ENCODE measurements at places on chromosomes 6 and 20.
A peak's percentile ranks its signal among the peaks of the same experiment; 100 is the strongest.

DNA sequence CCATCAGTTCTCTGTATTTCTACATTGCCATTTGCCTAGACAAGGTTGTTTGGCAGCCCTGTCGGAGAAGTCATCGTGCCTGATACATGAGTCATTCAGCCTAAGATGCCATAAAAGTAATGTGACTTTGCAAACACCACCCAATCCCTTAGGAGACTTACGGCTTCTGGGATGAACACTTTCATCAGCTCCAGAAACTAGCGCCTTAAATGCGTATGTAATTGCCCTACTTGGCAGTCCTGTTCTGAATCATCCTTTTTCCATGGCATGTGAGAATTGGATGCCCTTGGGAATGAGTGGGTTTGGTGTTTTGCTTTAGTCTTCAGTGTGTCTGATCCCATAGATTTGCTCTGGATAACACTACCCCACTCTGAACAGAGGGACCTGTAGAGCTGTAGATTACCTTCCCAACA lies 158.5 kb downstream of the SASH1 start:
- DNase-seq: no peak

DNA sequence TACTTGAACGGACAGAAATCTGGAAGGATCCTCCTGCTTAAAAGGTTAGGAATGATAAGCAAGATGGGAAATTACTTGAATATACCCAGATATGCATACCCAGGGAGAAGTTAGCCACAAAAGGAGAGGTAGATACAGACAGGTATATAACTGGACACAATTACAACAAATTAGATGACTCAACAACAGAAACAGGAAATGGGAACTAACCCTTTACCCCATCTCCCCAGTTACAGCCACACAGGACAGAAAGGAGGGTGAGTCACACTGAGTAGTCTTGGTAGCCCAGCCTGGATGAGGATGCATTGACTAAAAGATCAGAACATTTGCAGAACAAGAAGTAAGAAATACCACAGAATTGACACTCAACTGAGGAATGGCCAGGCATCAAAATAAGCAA lies 61.2 kb downstream of the C6orf52 start:
- DNase-seq: no peak

DNA sequence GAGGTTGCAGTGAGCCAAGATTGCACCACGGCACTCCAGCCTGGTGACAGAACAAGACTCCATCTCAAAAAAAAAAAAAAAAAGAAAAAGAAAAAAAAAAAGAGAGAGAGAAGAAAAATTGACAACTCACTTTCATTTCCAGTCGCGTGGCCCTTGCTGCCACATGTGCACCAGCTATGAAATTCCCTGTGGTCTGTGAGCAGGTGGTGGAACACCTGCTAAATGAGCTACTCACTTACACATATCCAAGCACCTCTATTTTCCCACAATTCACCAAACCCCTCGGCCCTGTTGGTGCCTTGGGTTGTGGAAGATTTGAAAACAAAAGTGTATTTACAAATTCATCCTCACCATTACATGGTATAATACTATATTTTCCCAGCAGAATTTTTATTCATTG lies 105.2 kb upstream of the ASF1A start:
- DNase-seq: no peak

DNA sequence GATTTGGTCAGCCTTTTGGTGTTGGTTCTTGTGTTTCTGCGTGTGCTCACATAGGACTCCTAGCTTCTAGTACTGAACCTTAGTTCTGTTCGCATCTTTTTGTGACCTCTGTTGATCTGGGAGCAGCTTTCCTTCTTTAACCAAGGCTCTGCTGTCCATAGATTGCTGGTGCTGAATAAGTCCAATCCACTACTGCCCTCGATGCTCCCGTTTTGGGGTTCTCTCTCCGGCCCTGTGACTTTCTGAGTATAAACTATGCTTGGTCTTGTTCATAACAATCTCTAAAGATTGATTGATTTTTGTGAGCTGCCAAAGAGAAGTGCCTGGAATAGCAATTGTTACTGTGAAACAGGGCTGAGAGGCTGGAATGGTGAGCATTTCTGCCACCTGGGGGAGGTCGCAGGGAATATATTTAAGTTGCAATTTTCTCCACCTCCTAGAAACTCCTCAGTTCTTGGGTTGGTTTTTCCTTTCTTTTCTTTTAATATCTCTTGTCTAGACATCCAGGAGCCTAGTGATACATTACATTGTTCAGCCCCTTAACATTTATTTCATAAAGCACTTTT lies 422.9 kb upstream of the CHD6 start:
- no peak for DNase-seq

DNA sequence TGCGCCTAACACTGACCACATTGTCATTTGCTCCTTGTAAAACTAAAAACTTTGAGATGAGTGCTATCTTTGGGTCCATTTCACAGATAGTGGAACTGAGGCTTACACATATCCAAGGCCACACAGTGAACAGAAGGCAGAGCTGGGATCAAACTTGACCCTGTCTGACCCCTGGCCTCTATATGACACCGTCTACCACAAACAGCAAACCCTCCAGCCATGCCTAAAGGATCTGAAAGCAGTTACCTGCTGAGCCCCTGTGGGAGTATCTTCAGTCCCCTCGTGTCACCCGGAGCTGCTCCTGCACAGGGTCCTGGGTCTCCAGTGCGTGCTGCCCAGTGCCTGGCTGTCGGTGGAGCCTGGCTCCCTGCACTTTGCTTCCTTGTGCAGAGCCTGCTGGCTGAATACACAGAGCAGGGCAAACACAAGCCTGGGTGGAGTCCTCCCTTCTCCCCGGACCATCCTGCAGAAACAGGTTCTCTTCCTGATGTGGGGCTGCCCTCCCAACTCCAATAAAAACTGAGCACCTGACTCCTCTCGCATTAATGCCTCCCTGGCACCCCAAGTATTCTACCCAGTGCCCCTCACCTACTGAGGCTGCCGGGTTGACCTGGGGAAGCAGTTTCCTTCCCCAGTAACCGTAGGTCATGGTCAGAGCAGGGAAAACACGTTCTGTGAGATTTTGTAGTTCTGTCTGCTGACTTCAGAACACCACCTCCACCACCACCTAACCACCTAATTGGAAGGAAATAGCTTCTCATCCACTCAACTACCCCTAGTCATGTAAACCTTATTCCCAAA lies at the start of gene BCAS1:
TSS of gene BCAS1 (minus strand) at position 408 of the 801 bp plus-strand sequence. CDS start 11,876 bp downstream, outside the sequence.
- DNase-seq: no peak

- no peak for DNase-seq
Measured at GRCh38 chr6:88843040-88843439, 120.4 kb downstream of the RNGTT start.

DNA sequence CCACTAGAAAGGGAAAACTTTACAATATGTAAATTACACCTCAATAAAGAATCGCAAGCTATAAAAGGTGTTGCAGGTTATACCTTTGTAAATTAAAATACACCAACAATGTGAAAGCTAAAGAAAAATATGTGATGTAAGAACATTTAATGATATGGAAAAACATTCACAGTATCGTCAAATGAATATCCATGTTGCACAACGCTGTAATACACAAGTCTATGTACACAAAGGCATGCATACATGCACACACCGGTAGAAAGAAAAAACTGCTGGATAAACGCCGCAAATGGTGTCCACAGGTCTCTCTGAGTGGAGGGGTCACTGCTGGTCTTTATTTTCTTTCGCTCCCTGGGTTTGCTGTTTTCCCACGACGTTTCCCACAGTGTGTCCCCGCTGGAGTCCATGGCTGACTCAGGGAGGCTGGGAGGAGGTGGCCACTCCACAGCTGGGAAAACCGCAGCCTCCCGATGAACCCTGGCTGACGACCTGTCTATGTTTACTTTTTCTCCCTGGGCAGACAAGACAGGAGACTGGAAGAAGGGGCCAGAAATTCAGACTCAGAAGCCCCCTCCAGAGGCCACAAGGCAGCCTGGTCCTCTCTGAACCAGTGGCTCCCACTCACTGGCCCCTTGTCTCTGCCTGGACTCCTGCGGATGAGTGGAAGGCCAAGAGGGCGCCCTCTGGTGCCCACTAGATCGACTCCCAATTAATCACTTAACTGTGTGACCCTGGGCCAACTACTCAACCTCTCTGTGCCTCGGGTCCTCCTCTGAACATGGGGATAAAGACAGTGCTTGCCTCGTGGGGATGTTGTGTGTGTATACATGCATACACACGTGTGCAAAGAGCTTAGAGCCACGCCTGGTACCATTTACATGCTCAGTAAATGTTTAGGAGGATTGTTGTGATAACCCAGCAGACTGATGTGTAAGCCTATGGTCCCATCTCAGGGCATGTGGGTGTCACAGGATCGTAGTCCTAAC lies 12.8 kb upstream of the BPI start:
- DNase-seq: peak; percentile 37

DNA sequence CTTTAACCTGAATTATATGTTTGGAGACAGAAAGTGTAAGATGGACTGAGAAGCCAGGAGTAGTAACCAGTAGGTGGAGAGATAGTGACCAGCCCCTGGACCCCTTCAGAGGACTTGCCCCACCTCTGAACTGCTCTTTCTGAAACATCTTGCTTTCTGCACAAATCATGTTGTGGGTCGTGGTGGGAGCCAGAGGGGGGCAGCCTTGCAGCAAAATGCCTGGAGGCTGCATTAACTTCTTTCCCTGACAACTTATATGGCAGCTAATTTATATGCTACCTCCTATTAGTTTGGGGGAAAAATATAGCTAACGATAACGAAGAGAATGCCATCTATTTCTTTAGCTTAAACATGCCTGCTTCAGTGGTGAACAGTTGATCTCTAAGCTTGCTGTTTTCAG lies 859.8 kb downstream of the MAFB start:
- no peak for DNase-seq

DNA sequence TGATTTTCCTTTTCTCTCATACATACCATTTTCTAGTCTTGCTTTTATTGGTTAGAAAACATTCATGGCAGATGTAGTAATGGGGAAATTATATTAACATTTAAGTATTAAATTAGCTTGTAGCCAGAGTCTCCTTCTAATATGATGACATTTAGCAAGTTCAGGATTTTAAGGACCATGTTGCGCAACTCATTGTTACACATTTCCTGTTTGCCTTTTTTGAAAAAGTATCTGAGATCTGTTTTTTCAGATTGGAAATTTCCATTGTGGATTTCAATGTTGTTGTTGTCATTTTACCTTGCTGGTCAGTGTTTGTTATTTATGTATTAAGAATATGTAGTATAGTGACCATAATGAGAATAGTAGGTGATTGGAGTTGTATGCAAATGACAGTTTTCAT lies 38.7 kb downstream of the CDKAL1 start:
- no peak for DNase-seq

- no peak for DNase-seq
Measured at GRCh38 chr6:160507420-160507819, 156.7 kb downstream of the LPA start.

DNA sequence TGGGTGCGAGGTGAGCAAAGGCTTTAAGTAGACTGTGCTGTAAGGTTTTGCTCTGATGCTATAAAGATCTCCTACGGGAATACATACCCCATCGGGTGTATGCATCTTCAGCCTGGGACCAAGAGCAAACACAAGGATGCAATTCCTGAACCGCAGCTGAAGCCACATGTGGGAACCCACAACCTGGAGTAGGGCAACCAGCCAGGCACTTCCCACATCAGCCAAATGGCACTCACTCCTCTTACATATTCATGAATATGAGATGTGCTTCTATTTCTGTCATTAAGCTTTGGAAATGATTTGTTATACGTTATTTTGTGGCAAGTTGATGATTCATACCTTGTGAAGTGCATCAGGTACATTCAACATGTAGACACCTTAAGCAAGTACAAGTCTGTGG lies 619.2 kb downstream of the C6orf118 start:
- DNase-seq: peak; percentile 8
